ENCODE measurements at places on chromosomes 3 and 15.
A peak's percentile ranks its signal among the peaks of the same experiment; 100 is the strongest.

GRCh38 chr15:74983725-74984231 is 11.6 kb upstream of the SCAMP5 start:
- DNase-seq = no peak

DNA sequence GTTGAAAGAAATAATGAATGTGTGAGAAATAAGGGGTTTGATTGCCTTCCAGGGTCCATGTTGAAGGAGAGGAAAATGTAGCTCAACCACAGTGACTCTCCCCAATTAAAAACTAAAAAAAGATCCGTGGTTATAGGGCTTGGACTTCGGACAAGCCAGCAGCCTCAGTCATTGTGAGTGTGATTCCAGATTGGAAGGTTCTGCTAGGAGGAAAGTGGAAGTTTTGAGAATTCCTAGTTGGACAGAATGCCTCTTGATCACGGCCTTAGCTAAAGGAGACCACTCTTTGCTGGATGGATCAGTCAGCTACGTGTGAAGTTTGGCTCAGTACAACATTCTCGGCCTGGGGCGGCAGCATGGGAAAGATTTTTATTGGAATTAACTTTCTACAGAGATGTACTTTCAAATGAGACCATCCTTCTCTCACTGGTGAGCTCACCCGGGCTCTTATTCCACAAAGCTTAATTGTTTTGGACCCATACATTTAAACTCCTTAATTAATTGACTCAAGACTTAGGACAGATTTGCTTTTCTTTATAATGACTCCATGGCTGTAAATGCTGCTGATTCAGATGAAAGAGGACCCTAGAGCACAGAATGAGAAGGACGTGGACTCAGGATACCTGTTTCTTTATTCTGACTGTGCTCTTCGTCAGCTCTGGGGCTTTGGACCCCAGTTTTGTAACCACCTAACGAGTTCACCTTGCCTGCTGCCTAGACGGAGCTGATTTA is 27.5 kb downstream of the FLNB start:
- no peak for DNase-seq

- no peak for DNase-seq
Measured at GRCh38 chr3:163622384-163622783, 1455.9 kb downstream of the SI start.

GRCh38 chr3:100577382-100578008 is 31.9 kb upstream of the ADGRG7 start:
- DNase-seq = no peak

DNA sequence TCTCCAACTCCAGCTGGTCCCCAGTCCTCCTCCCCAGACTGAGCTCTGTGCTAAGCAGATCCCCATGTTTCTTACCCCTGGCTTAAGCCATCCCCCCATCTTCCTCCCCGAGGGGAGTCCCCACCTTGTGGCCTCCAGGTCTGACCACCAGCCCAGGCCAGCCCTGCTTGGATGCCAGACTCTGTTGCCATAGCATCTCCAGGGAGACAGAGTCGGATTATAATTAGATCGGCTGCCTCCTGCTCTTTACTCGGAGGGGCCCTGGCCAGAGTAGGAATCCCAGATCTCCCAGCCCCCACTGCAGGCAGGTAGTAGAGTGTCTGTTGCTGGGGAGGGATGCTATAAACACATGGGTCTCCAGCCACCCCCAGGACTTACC is 2.4 kb downstream of the KLHDC8B start:
- no peak for DNase-seq

DNA sequence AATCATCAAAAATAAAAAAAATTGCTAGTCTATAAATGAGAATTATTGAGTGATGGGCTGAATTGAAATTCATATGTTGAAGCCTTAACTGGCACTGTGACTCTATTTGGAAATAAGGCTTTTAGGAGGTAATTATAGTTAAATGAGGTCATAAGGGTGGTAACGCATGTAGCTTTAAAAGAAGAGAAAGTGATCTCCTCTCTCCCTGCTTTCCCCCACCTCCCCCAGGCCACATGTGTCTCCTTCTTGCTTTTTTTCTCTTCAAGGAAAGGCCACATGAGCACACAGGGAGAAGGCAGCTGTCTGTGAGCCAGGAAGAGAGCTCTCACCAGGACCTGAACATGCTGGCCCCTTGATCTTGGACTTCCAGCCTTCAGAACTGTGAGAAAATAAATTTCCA is 48.2 kb upstream of the ARPP19 start:
- DNase-seq = no peak

DNA sequence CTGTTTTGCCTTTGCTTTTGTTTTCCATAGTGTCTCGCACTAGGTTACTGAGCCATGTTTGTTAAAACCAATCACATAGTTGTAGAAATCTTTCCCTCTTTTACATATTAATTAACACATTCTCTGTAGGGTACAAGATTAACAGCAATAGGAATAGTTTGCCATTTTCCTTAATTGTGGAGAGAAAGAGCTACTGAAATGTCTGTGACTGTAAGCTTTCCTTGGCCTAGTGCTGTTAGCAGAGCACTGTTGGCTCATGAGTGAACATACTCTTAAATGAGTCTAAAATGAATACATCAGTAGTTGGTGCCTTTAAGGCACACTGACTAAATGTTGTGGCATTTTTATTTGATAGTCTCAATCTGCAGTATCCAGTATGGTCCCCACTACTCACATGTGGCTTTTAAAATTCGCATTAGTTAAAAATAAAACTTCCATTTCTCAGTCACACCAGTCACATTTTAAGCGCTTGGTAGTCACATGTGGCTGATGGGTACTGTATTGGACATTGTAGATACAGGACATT is 28.2 kb downstream of the CHD2 start:
- no peak for DNase-seq

DNA sequence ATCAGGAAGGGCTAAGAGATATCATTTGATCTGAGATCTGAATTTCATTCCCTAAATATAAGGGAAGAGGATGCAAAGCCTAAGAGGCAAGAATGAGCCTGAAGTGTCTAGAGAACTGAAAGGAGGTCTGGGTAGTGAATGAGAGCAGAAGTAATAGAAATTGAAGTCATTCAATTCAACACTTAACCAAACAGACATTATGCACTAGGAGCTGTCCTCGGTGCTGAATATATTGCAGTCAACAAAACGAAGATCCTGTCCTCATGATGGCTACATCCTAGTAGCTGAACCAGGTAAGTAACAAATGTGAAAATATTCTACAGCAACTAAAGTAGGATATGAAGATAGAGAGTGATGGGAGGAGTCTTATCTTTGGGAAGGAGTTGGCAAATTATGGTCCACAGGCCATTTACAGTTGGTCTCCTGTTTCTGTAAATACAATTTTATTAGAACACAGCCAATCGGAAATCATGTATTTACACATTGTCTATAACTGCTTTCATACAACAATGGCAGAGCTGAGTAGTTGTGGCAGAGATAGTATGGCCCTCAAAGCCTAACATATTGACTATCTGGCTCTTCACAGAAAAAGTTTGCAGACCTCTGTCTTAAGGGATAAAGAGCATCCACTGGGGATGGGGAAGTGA is 192.9 kb upstream of the CADPS start:
- peak; percentile 42 for DNase-seq

DNA sequence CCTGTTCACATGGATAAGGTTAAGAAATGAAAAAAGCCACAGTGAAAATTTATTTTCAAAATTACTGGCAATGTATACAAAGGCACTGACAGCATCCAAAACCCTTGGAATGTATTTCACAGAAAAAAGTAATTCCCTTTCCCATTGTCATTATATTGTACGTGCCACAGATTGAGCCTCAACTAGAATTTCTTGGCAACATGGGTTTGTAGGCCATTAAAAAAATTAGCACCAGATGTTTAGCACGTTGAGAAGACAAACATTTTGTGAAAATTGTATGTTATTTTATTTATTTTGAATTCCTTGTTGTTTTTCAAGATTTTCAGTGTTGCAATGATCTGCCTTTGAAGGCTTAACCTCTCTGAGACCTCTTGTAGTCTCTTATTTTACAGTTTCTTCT is 76.3 kb upstream of the EPHB3 start:
- DNase-seq = no peak
